ENCODE measurements at places on chromosomes 16 and 17. TPM values are rescaled to one million over a fixed set of nuclear protein-coding genes. Genes with fewer than 3 reads are reported as not detected.

DNA sequence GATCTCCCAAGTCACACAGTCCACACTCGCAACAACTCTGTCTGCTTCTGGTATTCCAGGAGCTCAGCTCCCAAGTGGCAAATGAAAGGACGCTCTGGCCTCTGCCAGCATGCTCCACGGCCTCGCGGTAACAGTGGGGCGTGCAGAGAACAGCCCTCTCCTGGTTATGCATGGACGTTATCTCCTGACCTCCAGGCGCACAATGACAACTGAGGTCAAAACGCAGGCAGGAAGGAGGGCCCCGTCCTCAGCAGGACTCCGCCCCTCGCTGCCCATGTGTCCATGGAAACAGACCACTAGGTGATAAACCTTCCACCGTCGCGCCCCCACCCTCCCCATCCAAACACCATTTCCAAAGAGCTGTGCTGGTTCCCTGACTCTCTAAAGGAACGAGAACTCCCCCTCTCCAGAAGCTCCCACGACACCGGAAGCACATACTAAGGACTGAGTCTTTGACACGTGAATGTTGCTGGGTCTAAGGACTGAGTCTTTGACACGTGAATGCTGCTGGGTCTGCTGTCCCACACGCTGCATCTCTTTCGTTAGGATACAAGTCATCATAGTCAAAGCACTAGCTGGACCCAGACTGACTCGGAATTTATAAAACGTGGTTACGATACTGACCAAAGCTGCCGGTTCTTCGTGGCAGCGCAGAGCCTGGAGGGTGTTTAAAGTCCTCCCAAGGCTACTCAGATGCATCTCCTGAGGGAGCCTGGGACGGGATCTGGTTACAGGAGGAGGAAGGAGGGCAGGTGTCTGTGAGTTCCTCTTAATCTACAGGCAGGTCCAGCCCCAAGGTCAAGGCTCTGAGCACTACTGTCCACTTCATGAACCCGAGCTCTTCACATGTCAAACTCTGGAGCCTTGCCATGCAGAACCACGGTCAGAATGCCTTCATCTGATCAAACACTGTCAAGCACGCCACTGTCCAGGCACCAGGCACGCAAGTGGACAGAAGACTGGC is 43.9 kb downstream of the KLHDC4 start:
- DNase-seq = no peak

DNA sequence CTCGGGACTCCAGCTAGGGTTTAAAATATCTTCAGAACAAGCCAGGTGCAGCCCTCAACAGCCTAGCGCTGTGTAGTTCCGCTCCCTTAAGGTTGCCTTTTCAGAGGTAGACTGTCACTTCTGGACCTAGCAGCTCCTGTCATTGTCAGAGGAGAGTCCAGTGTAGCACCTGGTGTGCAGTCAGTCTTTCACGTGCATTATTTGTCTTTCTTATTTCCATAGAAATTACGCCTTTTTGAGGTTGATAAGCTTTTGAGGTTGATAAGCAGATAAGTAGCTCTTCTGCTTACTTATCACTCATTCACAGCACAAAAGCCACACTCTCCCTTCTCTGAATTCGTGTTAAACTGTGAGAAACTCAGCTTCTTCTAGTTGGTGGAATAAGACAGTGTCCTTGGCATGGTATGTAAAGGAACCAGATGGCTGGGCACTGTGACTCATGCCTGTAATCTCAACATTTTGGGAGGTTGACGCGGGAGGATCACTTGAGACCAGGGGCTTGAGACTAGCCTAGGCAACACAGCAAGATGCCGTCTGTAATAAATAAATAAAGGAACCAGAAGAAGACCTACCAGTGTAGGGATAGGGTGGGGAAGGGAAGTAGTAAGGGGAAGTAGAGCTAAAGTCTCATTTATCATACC is 10.2 kb downstream of the EEF2K start:
- DNase-seq = peak; percentile 3

GRCh38 chr16:31386157-31386984 is 6.8 kb upstream of the ITGAD start:
- no peak for DNase-seq

DCTPP1 gene
- 13.8 TPM for polyA plus RNA-seq

CES1 gene
- 21.8 TPM for polyA plus RNA-seq

DNA sequence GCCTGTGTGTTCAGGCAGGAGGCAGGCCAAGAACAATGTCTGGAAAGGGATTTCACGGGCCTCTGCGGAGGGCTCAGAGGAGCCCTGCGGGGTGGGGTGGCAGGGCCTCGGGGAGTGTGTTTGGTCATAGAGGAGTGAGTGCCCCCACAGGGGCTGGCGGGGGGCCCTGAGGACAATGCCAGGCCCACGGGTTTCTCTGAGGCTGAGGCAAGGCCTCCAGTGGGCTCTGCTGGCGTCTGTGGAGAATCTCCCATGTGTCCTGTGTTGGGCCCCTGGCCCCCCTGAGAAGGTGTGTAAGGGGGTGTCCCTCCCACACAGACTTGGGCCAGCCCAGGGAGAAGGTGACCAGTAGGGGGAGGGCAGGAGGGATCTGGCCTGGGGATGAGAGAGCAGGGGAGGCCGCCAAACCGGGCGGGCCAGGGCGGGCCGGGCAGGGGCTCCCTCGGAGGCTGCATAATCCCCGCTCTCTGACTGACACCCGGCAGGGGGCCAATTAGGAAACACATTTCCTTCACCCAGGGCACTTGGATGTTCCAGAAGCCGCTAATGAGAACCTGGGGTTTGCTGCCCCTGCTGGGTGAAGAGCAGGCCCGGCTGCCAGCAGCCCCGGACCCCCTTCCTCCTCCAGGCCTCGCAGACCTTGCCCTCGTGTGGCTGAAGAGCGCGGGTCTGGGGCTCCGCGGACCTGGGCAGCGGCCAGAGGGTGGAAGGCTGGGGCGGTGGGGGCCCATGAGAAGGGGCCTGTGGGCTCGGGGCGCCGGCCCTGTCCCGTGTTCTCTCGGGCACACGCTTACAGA is 204.2 kb downstream of the NTN1 start:
- DNase-seq = no peak

GRCh38 chr16:86984343-86984742 is 332.8 kb downstream of the C16orf95 start:
- DNase-seq = no peak

- no peak for DNase-seq
Observed at GRCh38 chr17:32894245-32894644, 17.3 kb upstream of the MYO1D start.

DNA sequence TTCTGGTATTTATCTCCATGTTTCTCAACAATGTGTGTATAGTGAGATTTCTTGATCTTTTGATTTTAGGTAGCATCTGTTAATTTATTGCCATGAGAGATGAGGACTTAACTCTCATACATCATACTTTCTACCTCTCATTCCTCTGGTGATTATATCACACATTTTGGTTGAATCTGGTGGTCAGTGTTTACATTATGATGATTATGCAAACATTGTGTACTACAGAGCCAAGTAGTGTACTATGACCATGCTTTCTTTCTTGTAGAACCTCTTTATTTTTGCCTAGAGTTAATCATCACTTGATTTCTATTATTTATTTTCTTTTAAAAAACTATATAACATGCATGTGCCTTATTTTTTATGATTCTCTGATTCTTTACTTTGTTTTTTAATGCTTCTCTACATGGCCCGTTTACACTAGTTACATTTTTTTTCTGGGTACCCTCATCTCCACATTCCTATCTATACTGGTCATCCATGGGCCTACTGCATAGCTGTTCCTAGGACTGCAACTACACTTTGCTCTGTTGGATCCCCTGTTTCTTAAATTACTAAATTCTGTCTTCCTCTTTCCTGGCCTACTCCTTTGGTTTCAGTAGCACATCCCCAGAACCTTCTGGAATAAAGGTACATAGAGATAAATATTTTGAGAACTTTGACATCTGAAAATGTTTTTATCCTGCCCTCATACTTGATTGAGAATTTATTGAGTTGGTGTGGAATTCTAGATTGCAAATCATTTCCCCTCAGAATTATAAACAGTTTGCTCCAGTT is 63.0 kb upstream of the LRRC37A3 start:
- DNase-seq = no peak

GRCh38 chr17:44360144-44360533 is 3.5 kb downstream of the FAM171A2 start:
- no peak for DNase-seq

DNA sequence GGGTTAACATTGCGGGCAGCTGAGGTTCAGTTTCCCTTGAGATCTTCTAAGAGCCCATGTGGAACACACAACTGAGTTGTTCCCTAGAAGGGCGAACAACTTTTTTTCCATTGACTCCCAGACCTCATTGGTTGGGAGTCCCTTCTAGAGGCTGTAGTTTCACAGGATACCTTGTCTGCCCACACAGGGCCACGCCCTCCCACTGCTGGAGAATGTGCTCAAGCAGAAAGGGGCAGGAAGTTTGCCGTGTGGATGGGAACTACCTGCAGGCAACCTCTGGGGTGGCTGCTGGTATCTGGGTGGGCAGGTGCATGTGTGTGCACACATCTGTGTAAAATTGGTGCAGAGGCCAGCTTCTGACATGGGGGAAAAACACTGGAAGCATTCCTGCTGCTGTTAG is 178.8 kb upstream of the PSMD7 start:
- DNase-seq = no peak

TSPOAP1 gene
- polyA plus RNA-seq = 1.6 TPM

NETO2 gene
- 7.8 TPM for polyA plus RNA-seq

DNA sequence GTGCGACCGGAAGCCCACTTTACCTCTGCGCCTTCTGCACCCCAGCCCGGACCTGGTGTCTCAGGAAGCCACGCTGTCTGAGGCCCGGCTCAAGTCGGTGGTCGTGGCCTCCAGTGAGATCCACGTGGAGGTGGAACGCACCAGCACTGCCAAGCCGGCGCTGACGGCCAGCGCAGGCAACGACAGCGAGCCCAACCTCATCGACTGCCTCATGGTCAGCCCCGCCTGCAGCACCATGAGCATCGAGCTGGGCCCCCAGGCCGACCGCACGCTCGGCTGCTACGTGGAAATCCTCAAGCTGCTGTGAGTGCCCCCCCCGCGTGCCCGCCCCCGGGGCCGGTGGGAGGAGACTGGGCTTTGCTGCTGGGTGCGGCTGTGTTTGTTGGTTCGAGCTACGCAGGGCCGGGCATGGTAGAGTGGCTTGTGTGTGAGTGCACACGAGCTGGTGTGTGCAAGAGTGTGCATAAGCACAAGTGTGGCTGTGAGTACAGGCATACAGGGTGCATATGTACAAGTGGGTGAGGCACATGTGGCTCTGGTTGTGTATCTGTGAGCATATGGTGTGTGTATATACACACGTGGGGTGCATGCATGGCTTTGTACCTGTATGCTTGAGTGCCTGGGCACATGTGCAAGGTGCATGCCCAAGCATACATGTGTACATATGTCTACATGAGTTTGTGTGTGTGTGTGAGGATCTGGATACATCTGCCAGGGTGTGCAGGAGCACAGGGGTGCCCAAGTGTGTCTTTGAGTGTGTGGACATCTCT is 100.6 kb upstream of the PLCG2 start:
- DNase-seq = no peak

DNA sequence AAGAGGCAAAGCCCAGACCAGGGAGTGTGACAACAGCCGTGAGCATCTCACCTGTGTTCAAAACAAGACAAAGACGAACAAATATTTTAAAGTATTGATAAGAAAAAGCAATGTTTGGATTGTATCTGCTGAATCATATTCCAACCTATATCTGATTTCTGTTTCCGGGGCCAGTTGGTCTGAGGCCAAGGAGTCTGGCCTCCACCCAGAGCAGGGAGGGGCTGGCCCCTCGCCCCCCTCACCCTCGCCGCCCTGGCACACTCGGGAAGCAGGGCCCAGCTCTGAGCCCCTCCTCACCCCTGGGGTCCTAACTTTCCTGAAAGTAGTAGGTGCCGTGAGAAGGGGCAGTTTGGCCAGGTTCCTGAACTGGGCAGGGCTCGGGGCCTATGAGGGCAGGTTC is 48.0 kb downstream of the ACTG1 start:
- DNase-seq = no peak

DNA sequence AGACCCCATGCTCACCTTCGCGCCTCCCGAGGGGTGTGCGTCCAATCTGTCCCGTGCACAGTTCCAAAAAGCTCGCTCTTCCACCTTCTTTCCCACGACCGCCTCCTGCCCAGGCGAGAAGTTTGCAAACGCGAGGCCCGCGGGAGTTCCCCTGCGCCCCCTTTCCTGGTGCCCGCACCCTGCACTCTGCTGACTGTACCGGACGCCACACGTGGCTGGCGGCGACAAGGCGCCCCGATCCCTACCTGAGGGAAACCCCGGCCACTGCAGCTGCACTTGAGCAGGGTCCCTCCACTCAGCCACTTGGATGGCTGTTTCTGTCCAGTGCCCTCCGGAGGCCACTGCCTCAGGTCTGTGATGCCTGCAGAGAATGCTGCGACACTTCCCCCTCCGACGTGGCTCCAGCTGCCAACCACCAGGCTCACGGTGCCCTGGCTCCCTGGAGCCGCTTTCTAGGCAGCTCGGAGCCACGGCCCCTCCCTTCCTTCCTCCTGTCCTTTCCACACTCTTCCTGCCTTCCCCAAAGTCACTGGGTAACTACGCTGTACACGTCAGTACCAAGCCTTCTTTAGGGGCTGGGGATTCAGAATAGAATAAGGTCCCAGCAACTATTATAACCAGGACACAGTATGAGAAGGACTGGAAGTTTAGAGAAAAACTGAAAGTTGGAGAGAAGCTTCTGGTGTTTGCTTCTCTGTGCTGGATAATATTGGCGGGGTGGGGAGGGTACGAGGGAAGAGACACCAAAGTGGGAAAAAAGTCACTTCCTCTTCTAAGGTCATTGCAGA is at the start of gene MLKL:
Gene MLKL, minus strand, starts transcription at position 425 of the 788 bp plus-strand sequence. CDS start 5,105 bp downstream, outside the sequence.
- DNase-seq = peak; percentile 56

TMEM114 gene
- not detected for polyA plus RNA-seq

HASPIN gene
- polyA plus RNA-seq = not detected

- DNase-seq = no peak
Observed at GRCh38 chr17:40695874-40696472, 7.6 kb downstream of the KRT24 start.
